ENCODE measurements at places on chromosomes 7 and 10.

GRCh38 chr10:77070346-77070745, 567.3 kb downstream of the KCNMA1 start:
- no peak for DNase-seq

- no peak for DNase-seq
These were observed 495 bp upstream of the SDHAF3 start for GRCh38 chr7:97117035-97117371.

- peak; percentile 37 for DNase-seq
These were observed 158.8 kb downstream of the SH3PXD2A start for GRCh38 chr10:103696411-103697145.

GRCh38 chr7:85765698-85766298, 578.9 kb upstream of the SEMA3D start:
- DNase-seq, result no peak

DNA sequence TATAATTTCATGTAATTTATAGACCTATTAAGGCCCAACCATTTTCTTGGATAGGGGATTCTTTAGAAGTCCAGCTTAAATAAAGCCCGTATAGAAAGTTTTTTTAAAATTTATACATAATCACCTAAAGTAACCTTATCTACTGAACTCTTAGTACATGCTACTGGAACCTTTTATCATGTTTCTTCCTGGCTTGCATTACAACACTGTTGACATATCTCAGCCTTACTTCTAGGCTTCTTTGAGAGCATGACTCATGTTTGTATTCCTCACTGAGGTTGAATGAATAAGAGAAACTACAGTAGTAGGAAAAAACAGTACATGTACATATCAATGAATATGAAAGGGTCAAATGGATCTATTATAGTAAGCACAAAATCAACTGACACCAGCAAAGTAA, 8.2 kb upstream of the MAGI2 start:
- DNase-seq, result no peak

DNA sequence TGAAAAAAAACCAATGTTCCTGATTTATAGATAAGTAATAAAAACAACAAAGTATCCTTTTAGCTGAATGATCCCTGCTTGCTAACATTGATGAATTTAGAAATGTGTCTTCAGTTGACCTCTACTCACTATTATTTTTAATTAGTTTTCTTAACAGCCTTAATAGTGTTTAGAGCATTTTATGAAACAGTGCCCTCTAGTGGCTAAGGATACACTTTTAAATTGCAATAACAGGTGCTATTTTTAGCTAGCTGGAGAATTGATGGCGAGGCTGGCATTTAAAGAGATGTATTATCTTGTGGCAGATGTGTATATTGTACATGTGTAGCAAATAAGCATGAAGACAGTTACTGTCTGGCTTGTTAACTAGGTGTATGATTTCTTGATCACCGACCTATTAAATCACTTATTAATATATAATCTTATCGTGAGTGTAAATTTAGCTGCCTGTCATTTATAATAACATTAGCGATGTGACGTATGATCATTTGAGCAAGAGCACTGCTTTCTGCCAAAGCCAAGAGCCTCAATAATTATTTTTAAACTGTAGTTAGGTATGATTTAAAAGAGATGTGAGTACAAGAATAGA, 451.9 kb downstream of the DPP6 start:
- DNase-seq, result no peak

GRCh38 chr10:51034769-51035168, 39.5 kb upstream of the PRKG1 start:
- DNase-seq, result no peak

DNA sequence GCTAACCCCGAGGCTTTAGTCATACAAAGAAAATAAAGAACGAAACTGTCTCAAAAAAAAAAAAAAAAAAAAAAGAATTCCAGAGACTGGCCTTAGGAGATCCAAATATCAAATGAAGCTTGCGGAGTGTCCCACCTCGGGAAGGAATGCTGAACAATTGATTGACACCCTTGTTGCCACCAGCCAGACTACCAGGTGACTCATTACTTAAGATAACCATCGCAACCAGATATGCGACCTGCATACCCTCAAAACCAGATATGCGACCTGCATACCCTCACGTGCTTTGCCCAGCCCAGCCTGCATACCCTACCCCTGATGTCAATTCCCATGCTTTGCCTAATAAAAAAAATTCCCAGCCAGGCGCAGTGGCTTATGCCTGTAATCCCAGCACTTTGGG, 2.7 kb upstream of the PRKRIP1 start:
- DNase-seq, result no peak

DNA sequence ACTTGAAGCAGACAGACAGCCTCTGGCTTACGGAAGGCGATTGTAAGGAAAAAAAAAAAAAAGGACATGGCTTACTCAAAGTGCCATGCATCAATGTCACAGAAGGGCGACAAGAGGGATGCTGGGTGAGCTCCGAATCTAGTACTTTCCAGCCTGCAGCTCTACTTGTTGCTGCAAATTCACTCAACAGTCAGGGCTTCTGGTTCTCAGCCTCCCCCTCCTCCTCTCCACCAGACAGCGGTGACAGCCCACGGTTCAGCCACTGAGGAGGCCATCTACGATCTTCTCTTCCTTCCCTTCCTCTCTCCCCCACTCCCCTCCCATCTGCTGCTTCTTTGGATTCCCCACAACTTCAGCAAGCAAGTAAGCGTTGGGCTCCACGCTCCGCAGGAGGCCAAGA, 63.5 kb downstream of the PRKAG2 start:
- DNase-seq, result no peak

- DNase-seq, result no peak
These were observed 21.6 kb upstream of the KLF6 start for GRCh38 chr10:3806603-3807002.

DNA sequence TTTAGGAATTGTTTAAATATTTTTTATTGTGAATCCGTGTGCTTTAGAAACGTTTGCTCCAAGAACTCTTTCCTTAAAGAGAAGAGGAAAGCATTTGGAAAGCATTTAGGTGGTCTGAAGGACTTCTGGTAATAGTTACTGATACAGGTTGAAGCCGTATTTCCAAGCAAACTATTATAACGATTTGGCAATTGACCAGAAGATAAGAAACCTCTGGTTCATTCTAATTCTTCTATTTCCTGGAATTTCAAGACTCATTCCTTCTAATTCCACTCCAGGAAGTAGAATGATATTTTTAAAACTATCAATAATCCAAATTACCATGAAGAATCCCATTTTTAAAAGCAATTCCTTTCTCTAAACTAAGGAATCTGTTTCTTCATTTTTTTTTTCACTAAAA, 158.9 kb upstream of the AGR3 start:
- DNase-seq, result no peak

DNA sequence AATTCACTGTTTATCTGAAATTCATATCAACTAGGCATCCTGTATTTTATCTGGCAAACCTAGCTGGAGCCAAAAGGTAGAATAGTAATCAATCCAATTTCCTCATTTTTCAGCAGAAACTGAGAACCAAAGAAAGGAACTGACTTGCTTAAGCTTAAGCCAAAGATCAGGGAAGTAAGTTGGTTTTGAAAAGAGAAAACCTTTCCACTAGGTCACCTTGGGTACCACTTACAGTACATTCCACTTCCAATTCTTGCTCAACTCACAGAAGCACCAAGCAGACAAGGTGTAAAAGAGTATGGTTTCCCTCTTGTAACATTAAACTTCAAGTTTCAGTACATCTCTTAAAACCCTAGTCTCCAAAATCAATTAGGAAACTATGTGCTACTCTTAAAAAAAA, 79.6 kb downstream of the ZFAND4 start:
- DNase-seq, result no peak

DNA sequence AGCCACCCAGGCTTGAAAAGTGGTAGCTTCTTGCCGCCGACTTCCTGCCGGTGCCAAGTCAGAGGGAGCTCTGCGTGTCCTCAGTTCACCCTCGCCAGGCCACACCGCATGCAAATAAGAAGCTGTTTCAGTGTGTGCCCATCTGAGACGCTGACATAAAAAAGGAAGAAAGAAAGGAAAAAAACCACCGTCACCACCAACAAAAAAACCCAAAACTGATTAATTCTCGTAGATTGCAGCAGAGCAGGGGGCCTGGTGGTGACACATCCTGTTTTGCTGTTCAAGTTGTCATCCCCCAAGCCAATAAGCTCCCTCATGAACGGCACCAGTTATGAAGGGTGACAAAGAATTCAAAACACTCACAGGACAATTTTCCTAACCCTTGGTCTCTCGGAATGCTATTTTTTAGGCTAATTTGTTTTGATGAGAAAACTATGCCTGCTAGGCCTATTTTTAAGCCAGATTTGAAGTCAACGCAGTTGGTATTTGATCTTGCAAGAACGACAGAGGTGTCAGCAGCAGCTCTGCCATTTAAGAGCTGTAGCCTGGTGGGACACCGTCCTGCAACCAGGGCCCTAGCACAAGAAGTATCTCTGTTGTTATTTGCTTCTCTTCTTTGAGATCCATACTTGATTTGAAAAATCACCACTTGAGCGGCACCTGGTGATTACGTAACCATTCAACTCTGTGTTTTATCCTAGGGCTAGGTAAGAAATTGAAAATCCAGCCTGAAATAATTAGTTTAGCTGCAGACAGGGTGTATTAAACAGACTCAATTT, 145.6 kb downstream of the PFKFB3 start:
- DNase-seq, result peak; percentile 64
